MV-4-11 (cell line): ENCODE measurements at places on chromosomes 5 and 9.

- peak; percentile 75 for DNase-seq
These were observed 1.1 kb downstream of the CRAT start for GRCh38 chr9:129109537-129109903.

DNA sequence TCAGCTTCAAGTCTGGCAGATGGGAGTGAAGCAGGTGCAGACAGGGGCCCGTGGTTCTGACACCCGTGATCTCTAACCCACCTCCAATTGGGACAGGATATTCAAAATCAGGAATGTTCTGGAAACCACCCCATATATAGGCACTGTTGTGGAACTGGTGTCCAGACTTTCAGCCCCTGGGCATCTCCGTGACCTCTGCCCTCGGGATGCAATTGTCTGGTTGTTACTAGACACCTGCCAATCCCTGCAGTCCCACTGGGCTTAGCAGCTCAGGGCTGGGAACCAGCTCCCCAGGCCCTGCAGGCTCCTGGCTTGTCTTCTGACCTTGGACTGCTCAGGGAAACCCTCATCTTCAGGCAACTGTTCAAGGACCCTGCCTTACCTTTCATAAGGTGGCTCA is 38.8 kb downstream of the NTNG2 start:
- DNase-seq = no peak

DNA sequence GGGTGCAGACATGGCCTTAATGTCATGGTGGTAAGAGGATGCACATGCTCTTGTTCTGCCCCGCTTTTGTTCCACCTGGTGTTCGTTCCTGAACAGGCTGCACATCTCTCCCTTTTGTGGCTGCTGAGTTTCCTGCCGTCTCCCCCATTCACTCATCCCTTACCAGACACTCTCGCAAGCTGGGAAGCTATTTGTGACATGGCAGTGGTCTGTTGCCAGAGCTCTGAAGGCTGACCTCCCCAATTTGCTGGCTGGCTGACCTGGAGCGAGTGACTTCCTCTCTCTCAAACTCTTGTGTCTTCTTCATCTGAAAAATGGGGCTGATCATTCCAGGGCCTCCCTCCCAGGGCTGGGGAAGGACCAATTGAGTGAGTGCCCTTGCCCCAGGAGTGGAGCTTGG is 35.9 kb downstream of the HRH2 start:
- peak; percentile 32 for DNase-seq

- no peak for DNase-seq
These were observed 478.1 kb upstream of the SMC2 start for GRCh38 chr9:103615994-103616393.

GRCh38 chr5:52702877-52703276 is 84.8 kb upstream of the ITGA1 start:
- peak; percentile 40 for DNase-seq

DNA sequence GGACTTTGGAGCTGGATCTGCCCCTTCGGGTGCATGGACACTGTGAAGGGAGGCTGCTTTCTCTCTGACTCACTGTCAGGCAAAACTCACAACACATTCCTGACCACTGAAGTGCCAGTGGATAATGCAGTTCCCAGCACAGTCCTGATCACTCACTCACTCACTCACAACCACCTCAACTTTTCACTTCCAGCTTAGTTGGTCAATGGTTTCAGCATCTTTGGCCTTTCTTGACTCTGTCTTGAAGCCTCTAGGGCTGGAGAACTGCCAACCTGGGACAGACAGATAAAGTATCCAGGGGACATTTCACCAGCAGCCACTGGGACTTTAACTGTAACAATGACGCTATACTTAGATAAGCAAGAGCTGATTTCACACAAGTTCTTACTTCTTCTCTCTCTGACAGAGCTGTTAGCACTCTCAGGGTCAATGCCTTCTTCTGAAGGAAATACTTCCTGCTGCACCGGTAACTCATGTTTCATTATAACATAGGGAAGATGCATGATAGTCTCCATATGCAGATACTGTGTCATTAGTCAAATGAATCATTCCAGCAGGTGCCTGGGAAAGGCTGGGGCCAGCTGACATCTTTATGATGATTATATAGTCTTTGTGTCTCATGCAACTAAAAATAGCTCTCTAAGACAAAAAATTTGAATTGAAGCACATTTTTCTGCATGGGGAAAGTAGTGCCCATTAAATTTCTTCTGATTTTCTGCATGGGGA is 499.0 kb downstream of the SEMA5A start:
- no peak for DNase-seq

DNA sequence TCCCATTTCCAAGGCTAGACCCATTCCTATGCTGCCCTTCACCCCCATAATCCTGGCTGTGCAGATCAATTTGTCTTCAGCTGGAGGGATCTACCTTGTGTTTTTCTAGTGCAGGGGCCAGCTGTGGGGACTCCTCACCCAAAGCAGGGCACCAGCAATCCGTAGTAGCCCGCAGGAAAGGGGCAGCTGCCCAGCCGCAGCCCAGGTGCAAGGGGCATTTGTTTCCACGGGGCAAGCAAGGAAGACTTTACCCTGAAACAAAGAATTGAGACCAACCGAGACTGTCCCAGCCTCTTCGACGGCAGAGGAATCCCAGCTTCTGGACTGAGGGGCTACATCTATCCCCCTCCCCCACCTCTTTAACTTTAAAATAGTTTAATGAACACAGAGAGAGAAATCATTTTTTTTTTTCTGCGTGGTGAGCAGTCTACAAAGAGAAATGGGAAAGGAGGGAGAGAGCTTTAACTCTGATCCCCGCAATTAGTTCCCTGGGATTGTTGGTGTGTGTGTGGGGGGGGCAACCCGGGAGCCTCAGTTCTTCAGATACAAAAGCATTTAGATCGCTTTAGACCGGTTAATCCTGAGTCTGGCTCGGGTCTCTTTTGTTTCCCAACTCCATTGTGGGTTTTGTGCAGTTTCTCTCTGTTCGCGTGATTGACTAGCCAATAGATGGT is 10.6 kb upstream of the LHX2 start:
- DNase-seq = no peak

DNA sequence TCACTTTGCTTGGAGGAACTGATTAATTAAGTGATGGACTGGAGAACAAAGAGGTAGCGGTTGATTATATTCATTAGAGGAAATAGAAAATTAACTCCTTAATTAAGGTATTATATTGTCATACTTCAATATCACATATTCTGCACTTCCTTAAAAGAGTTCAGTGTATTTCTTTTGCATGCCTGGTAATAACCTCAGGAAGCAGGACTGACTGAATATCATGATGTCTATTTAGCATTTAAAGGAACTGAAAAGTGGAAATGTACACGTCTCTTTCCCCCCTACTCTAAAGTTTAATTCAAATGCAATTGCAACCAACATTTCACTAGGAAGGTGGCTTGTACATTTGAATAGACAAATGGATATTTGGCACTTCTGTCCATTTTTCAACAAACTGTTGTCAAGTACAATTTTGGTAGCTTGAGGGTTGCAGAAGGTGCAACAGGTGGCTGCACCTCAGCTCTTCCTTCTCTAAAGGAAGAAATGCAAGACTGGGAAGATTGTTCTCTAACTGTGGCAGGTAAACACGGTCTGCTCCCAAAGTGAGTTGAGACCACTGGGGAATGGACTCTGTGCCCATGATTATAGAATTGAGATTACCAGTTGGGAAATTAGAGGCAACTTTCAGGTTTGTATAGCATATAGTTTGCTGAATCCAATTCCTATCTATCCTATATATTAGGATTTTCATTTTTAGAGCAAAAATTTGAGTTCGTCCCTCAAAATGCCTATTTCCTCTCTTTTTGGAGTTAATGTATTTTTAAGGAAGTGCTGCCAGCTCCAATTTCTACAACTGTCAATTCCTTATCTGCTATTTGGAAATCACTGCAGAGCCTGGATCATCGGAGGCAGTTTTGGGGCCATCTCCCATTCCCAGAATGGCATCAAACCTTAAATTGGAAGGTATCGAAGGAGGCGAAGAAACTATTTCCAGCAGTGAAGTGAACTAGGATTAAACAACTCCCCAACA is 98.9 kb upstream of the TAF11L2 start:
- peak; percentile 44 for DNase-seq

DNA sequence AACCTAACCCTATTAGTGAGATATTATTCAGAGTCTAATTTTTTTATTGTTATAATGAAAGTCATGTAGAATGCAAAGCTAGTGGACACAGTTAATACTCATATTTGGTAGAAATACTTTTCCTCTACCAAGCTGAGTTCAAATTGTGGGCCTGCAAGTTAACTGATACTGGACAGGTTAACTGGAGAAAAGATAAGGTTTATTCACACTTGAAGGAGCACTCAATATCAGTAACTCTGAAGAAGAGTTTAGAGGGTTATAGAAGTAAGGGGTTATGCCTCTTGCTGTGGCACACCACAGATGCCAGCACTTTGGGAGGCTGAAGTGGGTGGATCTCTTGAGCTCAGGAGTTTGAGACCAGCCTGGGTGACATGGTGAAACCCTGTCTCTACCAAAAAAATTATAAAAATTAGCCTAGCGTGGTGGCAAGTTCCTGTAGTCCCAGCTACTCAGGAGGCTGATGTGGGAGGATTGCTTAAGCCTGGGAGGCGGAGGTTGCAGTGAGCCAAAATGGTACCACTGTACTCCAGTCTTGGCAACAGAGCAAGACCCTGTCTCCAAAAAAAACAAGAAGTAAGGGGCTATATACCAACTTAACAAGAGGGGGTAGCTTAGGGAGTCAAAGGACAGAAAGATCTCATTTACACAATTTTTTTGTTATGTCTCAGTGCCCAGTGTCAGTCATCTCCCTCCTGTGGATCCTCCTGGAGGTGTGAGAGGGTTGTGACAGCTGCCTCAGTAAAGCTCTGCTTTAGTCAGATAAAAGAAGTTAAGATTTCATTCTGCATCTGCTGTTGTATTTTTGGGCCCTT is 121.2 kb upstream of the GRHPR start:
- no peak for DNase-seq

DNA sequence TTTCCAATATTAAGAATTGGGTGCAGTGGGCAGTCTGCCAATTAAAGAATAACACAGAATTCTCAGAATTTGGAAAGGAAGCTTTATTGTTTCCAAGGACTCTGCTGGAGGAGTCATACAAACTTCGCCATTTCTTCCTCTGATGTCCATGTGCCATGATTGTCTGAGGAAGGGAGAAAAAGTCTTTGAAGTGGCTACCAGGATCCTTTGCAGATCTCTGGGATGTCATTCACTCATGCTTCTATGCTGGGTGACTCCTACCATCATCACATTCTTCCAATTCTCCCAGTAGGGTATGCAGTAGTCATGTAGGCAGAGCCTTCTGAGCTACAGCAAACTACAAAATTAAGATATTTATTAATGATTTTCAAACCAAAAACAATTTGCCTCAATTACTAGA is 3.2 kb upstream of the SMAD5 start:
- DNase-seq = no peak

DNA sequence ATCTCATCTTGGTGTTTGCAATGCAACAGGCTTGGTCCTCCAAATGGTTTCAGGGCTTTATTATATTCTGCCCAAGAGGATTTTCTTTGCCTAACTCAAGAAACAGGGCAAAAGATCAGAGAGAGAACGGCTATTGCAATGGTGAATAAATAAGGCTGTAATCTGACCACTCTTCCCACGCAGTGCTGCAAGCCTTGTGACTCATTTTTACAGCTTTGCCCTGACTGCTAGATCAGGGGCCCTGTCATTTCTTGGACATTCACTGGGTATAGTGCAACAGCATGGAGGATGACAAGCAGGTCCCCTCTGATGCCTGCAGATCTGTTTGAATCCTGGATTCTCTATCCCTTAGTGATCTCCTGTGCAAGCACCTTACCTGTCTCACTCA is 459.1 kb downstream of the EBF1 start:
- peak; percentile 28 for DNase-seq

GRCh38 chr9:128370367-128370751 is 815 bp upstream of the URM1 start:
- no peak for DNase-seq

DNA sequence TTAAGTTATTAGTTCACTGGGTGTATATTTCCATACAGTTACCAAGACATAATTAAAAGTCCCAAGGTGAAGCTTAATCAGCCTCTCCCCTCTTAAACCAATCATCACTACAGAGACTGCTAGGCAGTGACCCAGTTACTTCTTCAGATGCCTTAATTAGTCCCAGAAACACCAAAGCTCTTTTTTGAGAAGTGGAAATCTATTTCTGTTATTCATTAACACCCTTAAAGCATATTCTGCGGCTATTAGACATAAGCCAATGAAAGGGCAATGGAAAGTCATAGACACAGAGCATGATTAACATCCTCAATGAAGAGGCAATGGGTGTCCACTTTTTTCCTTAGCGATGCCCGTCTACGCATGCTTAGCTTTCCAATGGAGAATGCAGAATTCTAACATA is 48.3 kb upstream of the DNAH5 start:
- no peak for DNase-seq

DNA sequence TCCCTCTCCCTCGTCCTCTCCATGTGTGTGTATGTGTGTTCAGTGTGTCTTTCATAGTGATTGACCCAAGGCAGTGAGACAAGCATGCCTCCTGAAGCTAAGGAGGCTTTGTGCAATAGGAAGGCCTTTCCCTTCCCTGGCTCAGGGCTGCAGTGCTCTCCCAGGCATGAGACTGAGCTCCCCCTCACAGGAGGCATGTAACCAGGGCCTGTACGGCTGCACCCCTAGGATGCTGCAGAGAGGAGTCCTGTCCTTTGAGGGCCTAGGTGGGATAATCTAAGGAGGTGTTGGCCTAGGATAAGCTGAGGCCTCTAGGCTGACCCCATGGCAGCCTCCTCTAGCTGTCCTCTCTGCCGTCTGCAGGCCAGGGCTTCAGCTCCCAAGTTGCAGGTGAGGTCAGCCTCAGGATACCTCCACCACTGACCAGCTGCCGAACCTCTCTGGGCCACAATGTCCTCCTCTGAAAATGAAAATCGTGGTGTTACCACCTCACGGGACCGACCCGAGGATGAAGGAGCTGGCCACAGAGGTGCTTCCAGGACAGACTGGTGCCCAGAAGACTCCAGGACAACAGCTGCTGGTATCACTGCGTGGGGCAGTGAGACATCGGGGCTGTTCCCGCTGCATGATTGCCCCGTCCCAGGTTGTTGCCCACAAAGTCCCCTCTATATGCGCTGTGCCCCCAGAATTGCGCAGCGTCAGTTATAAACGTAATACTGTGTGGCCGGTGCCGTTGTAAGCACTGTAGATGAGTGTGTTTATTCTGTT is 129.6 kb downstream of the BARX1 start:
- no peak for DNase-seq

DNA sequence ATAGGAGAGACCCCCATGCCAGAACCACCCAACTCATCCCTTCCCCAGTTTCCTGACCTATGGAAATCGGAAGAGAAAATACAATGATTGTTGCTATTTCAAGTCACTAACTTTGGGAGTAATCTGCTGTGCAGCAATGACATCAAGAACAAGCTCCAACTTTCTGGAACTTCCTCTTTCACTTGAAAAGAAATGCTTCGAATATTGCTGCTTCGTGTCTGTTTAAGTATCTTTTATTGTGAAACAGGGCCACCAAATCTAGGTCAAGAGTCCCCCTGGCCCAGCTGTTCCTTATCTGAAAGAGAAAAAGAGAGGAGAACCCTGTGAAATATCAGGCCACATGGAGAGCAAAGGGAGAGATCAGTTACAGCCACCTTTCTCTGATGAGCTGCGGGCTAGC is 59.4 kb upstream of the DNAH5 start:
- DNase-seq = peak; percentile 87
